ENCODE measurements at places on chromosomes 13 and 19. TPM values are rescaled to one million over a fixed set of nuclear protein-coding genes. Genes with fewer than 3 reads are reported as not detected.

DNA sequence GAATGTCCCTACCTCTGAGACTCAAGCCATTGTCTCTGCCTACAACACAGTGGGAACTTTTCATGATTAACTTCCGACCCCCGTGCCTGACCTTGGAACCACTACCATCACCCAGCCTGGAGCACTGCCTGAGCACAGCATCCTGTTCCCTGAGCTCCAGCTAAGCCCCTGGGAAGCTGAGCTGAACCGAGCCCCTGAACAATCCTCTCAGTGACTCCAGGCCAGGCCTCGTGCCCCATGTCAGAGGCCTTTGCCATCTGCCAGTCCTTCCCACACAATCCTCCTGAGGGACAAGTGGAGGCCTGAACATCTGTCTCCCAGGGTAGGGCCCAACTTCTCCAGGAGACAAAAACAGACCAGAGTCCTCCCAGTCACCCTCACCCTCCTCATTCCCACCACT lies 17.5 kb downstream of the CEACAM3 start:
- H3K4me1 ChIP-seq = no peaks in the 10 kb centered on the region
- no peaks in the 10 kb centered on the region for H3K27me3 ChIP-seq
- DNase-seq = no peak
- H3K27ac ChIP-seq = no peak overlapping the region

DNA sequence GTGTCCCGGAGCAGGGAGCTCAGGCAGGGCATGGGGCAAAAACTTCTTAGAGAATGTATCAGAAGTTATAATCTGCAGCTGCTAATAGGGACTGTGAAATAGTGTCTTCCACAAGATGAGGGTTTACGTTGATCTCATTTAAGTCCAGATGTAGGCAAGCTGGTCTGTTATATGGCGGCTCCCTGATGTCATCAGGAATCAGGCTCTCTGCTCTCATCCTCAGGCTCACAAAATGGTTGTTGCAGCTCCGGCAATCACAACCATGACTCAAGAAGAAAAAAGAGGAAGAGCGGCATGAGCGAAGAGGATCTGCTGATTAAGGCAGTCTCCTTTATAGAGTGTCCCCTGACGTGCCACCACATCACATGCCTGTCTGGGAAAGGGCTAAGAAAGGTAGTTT lies 191.3 kb downstream of the KLF5 start:
- no peak overlapping the region for H3K27ac ChIP-seq
- no peak for DNase-seq
- H3K27me3 ChIP-seq = no peaks in the 10 kb centered on the region
- no peaks in the 10 kb centered on the region for H3K4me1 ChIP-seq
- no peak overlapping the region for H3K4me3 ChIP-seq

DNA sequence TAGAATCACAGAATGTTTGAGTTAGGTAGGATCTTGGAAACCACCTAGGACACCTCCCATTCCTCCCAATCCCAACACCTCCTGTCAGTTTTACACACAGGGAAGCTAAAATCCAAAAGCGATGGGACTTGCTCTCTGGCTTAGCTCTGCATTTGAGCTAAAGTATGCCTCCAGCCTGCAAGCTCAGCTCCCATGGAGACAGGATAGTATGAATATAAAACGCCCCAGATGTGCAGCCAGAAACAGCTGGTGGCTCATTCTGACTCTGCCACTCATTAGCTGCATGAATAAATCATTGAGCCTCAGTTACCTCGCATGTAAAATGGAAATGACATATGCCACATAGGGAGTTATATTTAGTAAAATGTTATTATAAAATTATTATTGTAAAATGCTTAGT lies 336.0 kb downstream of the SUCLA2 start:
- H3K4me3 ChIP-seq = no peak overlapping the region
- H3K4me1 ChIP-seq = no peaks in the 10 kb centered on the region
- no peak for DNase-seq
- H3K36me3 ChIP-seq = no peaks in the 10 kb centered on the region
- H3K27me3 ChIP-seq = no peaks in the 10 kb centered on the region
- H3K27ac ChIP-seq = no peak overlapping the region

DNA sequence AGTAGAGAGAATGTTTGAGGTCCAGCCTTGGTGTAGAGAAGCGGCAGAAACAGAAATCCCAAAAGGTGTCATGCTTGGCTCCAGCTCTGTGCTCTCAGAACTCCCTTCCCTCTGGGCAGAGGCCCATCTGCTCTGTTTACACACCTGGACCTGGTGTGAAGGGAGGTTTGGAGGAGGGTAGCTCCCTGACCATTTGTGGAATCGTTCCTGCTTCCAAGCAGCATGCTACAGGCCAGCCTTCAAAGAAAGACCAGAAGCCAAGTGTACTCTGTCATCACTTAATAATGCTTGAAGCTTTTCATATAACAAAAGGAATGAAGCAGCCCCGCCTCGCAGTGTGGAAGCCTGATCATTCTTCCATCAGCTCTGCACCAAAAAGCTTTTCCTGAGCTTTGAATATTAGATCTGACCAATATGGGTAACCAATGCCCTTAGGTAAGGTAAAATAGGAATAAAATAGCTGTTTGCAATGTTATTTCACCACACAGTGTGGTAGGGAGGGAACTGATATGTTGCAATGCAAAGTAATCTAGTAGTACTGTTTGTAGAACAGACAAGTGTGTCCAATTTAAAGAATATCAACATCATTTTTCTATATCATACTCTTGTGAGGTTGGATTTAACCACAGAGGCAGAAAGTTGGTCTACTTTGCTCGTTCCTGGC lies 63.3 kb downstream of the ZIC5 start:
- DNase-seq = no peak
- H3K36me3 ChIP-seq = no peaks in the 10 kb centered on the region
- H3K4me1 ChIP-seq = no peaks in the 10 kb centered on the region
- no peaks in the 10 kb centered on the region for H3K27me3 ChIP-seq

DNA sequence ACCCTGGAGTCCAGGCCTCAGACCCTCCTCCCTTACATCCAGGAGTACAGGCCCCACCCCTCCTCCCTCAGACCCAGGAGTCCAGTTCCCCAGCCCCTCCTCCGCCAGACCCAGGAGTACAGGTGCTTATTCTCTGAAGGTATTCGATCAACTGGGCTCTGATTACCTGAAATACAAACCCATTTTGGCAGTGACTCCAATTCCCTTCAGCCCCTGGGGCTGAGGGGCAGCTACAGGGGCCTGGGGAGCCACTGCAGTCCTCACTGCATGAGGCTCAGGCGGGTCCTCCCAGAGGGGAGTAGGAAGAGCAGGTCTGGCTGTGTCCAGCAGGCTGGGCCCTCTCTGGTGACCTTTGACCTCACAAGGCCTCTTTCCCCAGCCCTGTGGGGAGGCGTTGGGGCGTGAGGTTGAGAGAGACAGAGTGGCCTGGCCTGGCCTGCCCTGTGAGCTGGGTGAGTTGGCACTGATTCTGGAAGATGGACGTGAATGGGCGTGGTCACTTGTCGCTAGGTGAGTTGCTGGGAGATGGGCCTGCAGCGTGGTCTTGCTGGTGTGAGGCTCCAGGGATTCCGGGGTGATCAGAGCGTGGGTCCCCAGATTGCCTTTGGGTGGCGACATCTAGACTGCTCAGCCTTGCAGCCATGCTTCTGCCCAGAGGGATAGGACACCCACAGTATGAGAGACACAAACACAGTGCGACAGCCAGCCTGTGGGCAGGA lies 3.1 kb downstream of the BCAT2 start:
- no peak for DNase-seq
- no peak overlapping the region for H3K4me3 ChIP-seq
- peaks cover 25% of the 10 kb centered on the region for H3K4me1 ChIP-seq

- H3K4me3 ChIP-seq = no peak overlapping the region
- H3K4me1 ChIP-seq = no peaks in the 10 kb centered on the region
- no peak overlapping the region for H3K27ac ChIP-seq
- no peaks in the 10 kb centered on the region for H3K27me3 ChIP-seq
- DNase-seq = no peak
- no peaks in the 10 kb centered on the region for H3K36me3 ChIP-seq
Measured at GRCh38 chr19:29743681-29744080, 28.6 kb upstream of the C19orf12 start.

DNA sequence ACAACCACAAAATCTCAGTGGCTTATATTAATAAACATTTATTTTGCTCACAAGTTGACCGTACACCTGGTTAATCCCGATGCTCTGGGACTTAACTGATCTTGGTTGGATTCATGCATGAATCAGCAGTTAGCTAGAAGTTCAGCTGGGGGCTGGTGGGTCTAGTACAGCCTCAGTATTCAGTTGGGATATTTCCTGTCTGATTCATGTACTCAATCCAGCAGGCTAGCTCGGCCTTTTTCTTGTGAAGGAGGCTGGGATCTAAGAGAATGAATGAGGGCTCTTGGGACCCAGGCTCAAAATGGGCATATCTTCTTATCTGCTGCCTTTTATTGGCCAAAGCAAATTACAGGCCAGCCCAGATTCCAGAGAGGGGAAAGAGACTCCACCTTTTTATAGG lies 178.8 kb downstream of the KCTD12 start:
- no peaks in the 10 kb centered on the region for H3K27me3 ChIP-seq
- H3K36me3 ChIP-seq = no peaks in the 10 kb centered on the region
- no peak for DNase-seq
- H3K27ac ChIP-seq = no peak overlapping the region
- no peak overlapping the region for H3K4me3 ChIP-seq
- H3K4me1 ChIP-seq = peaks cover 32% of the 10 kb centered on the region

DNA sequence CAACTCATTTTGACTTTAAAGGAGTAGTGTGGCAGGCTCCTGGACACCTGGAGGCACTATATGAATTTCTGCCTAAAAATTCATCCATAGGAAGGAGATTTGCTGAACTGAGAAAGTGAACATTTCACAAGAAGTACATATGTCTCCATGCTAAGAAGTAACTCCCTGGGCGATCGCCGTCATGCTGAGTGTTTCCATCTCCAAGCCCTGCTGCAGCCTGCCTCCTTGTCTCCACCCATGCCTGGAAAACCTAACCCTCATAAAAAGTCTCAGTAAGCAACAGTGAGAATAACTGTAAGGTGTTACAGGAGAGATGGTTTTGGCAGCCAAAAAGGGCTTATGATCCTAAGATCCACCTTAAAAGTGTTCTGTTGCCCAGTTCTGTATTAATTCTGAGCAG lies 251.3 kb downstream of the SHISA2 start:
- no peak for DNase-seq
- no peaks in the 10 kb centered on the region for H3K27me3 ChIP-seq
- no peak overlapping the region for H3K27ac ChIP-seq
- H3K36me3 ChIP-seq = no peaks in the 10 kb centered on the region

DNA sequence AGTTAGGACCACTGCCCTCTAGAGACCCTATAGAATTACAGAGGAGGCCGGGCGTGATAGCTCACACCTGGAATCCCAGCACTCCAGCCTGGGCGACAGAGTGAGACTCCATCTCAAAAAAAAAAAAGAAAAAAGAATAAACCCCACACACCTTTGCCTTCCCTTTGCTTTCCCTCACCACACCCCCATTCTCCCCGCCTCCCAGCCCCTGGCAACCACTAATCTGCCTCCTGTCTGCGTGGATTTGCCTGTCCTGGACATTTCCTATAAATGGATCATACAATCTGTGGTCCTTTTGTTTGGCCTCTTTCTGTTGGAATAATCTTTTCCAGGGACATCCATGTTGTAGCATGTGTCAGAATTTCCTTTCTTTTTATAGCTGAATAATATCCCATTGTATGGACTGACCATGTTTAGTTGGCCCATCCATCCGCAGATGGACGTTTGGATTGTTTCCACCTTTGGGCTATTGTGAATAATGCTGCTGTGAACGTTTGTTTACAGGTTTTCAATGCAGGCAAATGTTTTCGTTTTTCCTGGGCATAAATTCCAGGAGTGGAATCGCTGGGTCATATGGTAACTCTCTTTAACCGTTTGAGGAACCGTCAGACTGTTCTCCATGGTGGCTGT lies 15.3 kb downstream of the NACC1 start:
- no peak overlapping the region for H3K27ac ChIP-seq
- no peak overlapping the region for H3K4me3 ChIP-seq
- no peaks in the 10 kb centered on the region for H3K4me1 ChIP-seq
- no peak for DNase-seq
- H3K27me3 ChIP-seq = no peaks in the 10 kb centered on the region

DNA sequence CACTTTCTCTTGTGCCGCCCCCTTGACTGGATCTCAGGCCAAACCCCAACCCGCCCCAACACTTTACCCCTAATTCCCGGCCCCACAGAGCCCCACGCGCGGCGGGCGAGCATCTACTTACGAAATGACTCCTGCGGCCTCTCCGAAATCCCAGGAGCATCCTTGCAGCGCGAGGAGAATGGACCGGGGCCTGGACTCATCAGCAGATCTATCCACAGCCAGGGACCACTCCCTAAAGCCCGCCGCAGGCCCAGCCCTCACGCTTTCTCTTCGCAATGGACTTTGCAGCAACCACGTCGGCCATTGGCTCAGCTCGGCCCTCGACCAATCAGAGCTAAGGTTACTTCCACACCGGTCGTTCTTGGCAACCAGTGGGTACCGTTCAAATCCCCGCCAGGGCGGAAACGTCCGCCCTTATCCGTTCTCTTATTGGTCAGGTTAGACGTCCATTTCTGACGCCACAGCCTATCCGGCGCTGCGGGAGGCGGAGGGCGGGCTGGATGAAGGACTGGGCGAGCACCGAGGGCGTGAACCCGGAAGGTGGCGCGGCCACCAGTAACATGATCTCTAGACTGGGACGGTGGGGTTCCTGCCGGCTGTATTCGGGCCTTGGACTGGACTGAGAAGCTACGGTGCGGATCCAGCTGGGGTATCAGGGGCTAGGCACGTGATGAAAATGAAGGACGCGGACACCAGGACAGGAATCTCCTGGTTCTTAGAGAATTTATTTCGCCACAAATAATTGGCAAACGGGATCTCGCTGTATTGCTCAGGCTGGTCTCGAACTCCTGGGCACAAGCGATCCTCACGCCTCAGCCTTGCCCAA lies at the start of the genes CEP89 and FAAP24:
Gene CEP89, minus strand, starts transcription at position 244 of the 826 bp plus-strand sequence. Its CDS starts 84 bp downstream, at position 160.
Gene FAAP24, plus strand, starts transcription at position 528 of the 826 bp plus-strand sequence. CDS start 955 bp downstream, outside the sequence.
- no peaks in the 10 kb centered on the region for H3K27me3 ChIP-seq
- peak; percentile 98 for DNase-seq
- H3K27ac ChIP-seq = peak within 1 kb of the TSS; percentile 81

- peaks cover 5% of the 10 kb centered on the region for H3K4me1 ChIP-seq
- no peaks in the 10 kb centered on the region for H3K27me3 ChIP-seq
- peak; percentile 95 for DNase-seq
- peak within 1 kb of the TSS; percentile 86 for H3K4me3 ChIP-seq
- no peaks in the 10 kb centered on the region for H3K36me3 ChIP-seq
- peak within 1 kb of the TSS; percentile 97 for H3K27ac ChIP-seq
Measured at GRCh38 chr13:33285420-33286124, at the start of gene STARD13. TSS of gene STARD13 (minus strand) at chr13:33285755. CDS start at chr13:33285638, 117 bp downstream.

The PRSS57 gene
- not detected for total RNA-seq

The CBLC gene
- not detected for total RNA-seq

The TMPRSS9 gene
- not detected for total RNA-seq

The FGF22 gene
- total RNA-seq = 9.0 TPM

The ZNF549 gene
- 5.7 TPM for total RNA-seq

The GIPC3 gene
- 0.21 TPM for total RNA-seq

The LIM2 gene
- total RNA-seq = not detected

The SAE1 gene
- 54.0 TPM for total RNA-seq

All from tibial nerve (tissue), 4 donors.